ENCODE measurements at places on chromosomes 2 and 18.

DNA sequence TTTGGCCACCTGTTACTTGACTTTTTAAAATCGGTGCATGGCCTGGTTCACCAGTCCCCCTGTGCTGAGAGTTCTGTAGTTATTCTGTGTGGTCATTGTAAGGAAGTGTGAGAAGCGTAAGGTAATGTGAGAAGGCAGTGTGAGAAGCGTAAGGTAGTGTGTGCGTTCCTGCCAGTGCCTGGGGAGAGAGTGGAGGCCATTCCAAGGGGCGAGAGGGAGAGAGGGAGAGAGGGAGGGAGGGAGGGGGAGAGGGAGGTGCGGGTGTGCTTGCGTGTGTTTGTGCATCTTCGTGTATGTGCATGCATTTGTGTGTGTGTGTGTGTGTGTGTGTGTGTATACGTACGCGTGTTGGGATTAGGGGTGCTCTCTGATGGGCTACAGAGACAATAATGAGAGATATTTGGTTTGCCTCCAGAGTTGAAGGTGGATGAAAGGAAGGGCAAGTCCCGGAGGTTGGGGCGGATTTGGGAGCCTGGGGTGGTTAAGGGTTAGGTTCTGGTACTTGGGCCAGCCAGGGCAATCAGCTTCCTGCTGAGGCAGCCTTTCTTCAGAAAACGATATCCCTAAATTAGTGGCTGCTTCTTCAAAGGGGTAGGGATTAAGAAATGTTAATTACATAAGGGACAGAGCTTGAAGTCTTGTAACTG, 53.7 kb downstream of the SGPP2 start:
- no peak for DNase-seq

DNA sequence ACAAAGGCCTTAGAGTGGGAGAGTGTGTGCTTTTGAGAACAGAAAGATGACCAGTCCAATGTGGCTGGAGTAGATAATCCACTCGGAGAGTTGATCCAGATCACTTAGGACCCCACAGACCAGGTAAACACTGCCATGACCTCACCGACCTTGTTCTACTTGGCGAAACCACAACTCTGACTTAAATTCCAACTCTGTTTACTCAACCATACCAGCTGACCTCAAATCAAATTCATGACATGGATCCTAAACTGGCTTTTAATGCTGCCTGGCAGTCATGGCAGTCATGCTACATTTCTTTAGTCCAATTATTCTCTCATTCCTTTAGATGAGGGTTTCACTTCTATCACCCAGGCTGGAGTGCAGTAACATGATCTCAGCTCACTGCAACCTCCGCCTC, 347.1 kb upstream of the FAM98A start:
- DNase-seq = no peak

- DNase-seq = no peak
Observed at GRCh38 chr18:63477968-63478367, 1.2 kb downstream of the SERPINB5 start.

GRCh38 chr2:47208852-47209606, 53.9 kb upstream of the STPG4 start:
- DNase-seq = no peak

GRCh38 chr2:69375494-69376353, 11.3 kb downstream of the GFPT1 start:
- DNase-seq = no peak

DNA sequence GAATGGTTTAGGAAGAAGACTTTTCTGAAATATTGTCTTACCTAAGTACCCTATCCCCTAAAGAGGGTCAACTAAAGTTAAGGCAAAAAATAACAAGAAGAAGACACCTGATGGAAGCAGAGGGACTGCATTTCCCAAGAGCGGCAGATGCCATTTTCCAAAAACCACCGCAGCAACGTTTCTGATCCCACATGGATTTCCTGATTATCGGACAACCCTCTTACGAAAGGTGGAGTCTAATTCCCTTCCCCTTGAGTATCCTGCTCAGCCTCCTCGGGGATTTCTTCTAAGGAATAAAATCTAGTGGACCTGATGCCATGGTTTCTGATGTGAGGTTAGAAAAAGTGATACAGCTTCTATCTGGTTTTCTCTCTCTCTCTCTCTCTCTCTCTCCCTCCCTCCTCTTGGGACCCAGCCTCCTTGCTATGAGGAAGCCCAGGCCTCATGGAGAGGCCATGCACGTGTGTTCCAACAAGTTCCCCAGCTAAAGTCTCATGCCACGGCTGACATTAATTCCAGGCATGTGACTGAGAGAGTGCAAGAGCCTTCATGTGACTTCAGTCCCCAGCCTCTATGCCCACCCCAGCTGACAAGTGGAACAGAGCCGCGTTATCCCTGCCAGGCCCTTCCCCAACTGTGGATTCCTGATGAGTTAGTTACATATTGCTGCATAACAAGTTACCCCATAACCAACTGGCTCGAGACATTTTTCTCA, 150.3 kb downstream of the SMAD2 start:
- no peak for DNase-seq

- no peak for DNase-seq
Observed at GRCh38 chr2:99960291-99960690, 182.1 kb downstream of the AFF3 start.

GRCh38 chr2:201813996-201814760, 7.8 kb downstream of the CDK15 start:
- no peak for DNase-seq

- no peak for DNase-seq
Observed at GRCh38 chr2:74375838-74376237, 4.3 kb downstream of the DCTN1 start.

GRCh38 chr2:46329803-46330775, 32.9 kb downstream of the EPAS1 start:
- DNase-seq = no peak

GRCh38 chr2:47519147-47519537, 116.2 kb downstream of the MSH2 start:
- DNase-seq = no peak

- no peak for DNase-seq
Observed at GRCh38 chr2:157106950-157107349, 150.6 kb upstream of the GALNT5 start.

- no peak for DNase-seq
Observed at GRCh38 chr2:105800953-105801635, 56.4 kb downstream of the NCK2 start.

DNA sequence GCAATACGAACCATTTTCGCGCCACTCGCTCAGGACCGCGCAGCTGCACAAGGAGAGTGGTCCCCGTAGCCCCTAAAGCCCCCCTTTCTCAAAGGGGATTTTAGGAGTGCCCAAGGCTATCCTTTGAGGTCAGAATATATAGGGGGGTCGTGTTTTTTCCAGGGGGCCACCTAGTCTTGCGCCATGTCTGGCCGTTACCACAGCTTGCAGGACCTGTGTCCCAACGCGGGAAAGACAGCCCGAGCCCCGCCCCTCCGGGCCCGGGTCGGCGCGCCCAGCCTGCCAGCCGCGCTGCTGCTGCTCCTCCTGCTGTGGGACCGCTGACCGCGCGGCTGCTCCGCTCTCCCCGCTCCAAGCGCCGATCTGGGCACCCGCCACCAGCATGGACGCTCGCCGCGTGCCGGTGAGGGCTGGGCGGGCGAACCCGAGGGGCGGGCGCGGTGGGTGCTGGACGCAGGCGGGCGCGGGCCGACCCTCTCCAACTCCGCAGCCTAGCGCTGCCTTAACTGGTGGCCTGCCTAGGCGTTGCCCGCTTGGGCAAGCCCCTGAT, at the start of gene CDCA7:
TSS of gene CDCA7 (plus strand) at position 291 of the 550 bp plus-strand sequence. CDS start at position 383, 92 bp downstream.
- no peak for DNase-seq

DNA sequence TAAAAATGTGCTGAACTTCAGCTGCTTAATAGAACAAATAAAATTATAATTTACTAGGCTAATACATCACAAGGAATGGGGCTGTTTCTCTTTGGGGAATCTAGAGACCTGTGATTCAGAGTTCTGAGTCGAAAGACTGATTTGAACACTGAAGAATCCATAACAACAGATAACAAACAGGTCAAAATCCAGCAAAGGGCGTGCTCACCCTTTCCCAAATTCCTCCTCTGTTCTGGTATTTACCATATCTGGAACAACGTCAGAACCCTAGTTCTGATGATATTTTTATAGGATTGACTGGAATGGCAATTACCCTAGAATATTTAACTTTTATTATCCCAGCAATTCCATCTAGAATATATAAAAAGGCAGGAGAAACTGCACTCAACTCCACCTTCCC, 66.0 kb upstream of the ITGA6 start:
- DNase-seq = no peak

- no peak for DNase-seq
Observed at GRCh38 chr2:3242747-3243369, 134.8 kb downstream of the EIPR1 start.

- no peak for DNase-seq
Observed at GRCh38 chr2:86308356-86308755, 29.1 kb downstream of the REEP1 start.

DNA sequence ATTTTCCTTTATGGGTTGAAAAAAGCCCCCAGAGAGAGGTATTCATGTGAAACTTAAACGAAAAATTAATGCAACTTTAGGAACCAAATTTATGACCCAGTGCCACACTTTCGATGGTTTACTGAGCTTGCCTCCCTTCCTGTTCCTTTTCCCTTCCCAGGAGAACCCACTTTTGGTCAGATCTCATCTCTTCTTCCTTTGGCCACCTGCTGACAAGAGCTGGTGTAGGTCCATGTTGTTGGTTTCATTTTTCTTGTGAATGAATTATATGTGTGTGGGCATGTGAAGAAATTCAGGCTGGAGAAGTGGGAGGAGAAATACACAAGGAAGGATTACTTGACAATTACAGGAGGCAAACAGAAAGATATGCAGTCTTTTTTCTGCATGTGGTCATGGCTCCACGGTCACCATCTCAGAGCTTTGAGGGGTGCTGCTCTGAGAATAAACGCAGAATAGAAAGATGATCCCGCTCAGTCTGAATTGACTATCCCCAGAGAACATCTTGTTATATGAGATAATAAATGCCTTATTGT, 111.3 kb upstream of the TCF4 start:
- no peak for DNase-seq

DNA sequence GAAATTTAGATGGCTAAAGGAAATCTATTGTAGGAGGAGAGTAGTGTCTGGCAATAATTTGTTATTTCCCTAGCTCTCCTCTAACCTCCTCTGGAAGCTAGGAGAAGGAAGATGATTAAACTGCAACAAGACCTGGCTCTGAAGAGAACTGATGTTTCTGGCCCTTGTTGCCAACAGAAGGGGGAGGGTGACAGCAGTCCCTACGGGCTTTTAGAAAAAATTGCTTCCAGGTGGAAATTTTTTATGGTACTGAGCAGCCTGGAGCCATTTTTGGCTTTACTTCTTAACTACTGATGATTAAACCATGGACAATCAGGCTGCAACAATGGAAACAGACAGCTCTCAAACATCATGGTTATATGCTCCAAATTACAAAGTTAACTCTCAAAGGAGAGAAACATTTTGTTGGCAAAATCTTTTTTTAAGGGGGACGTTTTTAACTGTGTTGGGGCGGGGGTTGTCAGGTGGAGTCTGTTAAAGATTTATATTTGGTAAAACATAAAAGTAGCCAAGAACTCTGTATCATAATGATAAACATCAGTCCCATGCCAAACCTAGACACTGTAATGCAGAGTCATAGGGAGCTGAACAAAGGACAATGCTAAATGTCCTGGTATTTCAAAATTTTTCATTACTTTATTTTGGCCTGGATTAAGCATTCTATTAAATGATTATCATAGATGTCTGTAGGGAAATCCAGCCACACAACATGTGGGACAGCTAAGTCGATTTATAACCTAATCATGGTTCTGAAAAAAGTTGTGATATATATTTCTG, 70.0 kb downstream of the EXOC6B start:
- DNase-seq = no peak

GRCh38 chr2:227447606-227448005, 24.4 kb upstream of the AGFG1 start:
- no peak for DNase-seq

- no peak for DNase-seq
Observed at GRCh38 chr2:206700156-206700555, 18.0 kb downstream of the DYTN start.

- no peak for DNase-seq
Observed at GRCh38 chr2:224293976-224294375, 107.9 kb downstream of the FAM124B start.

DNA sequence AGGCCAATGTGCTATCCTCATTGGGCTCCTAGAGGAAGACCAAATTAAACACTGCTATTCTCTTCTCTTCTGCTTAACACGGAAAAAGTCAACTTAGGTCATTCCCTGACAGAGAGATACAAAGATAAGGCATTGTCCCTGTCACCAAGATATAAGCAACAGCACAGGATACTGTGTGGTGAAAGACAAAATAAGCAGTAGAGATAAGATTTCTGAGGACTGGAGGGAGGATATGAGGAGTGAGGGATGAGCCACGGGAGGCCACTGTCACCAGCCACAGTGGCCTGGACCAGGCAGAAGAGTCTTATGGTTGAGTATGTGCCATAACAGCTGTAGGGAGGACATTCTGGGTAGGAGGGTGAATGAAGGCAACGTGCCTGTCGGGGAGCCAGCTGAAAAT, 54.4 kb upstream of the SLC14A2 start:
- DNase-seq = no peak

All from cortex of kidney (tissue), 1 donor.